ENCODE measurements at places on chromosomes 16 and 17. TPM values are rescaled to one million over a fixed set of nuclear protein-coding genes. Genes with fewer than 3 reads are reported as not detected.
A peak's percentile ranks its signal among the peaks of the same experiment; 100 is the strongest.

GRCh38 chr17:76585033-76585648 is 519 bp downstream of the ST6GALNAC2 start:
- no peak for DNase-seq
- H3K27me3 ChIP-seq: peaks cover 58% of the 10 kb centered on the region
- no peaks in the 10 kb centered on the region for H3K36me3 ChIP-seq
- H3K27ac ChIP-seq: no peak overlapping the region
- peak overlapping the region; percentile 38 for H3K4me3 ChIP-seq

Gene SOX9
- total RNA-seq: not detected

GRCh38 chr16:19583665-19584300 is 28.3 kb downstream of the VPS35L start:
- H3K36me3 ChIP-seq: peaks cover 34% of the 10 kb centered on the region
- no peaks in the 10 kb centered on the region for H3K27me3 ChIP-seq
- H3K27ac ChIP-seq: no peak overlapping the region
- no peaks in the 10 kb centered on the region for H3K4me1 ChIP-seq
- no peak overlapping the region for H3K4me3 ChIP-seq

Gene LGALS9B
- total RNA-seq: 0.73 TPM

Gene CHST5
- 0.14 TPM for total RNA-seq

DNA sequence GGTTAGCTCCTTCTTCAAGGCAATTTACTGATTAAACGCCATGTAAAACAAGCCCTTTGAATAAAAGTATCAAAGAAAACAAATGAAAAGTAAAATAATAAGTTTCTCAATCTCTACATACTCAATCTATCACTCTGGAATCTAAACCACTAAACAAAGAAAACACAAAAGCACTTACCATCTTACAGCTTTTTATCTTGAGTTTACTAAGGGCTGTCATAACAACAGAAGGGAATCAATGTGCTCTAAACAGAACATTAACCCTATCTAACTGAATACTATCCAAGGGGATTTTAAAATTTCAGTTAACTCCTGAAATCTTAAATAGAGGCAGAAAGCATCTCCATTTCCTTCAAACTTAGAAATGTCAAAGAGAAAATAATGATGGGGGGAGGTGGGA is 3.4 kb downstream of the SKA2 start:
- no peaks in the 10 kb centered on the region for H3K27me3 ChIP-seq
- H3K27ac ChIP-seq: no peak overlapping the region
- peaks cover 29% of the 10 kb centered on the region for H3K36me3 ChIP-seq
- no peak for DNase-seq
- H3K4me3 ChIP-seq: peak overlapping the region; percentile 18

GRCh38 chr17:42886283-42887176 is 14.1 kb upstream of the G6PC1 start:
- DNase-seq: no peak
- H3K4me3 ChIP-seq: no peak overlapping the region
- no peak overlapping the region for H3K27ac ChIP-seq
- peaks cover 3% of the 10 kb centered on the region for H3K27me3 ChIP-seq
- no peaks in the 10 kb centered on the region for H3K4me1 ChIP-seq

- peak overlapping the region; percentile 68 for H3K4me3 ChIP-seq
- H3K36me3 ChIP-seq: no peaks in the 10 kb centered on the region
- no peak overlapping the region for H3K27ac ChIP-seq
- DNase-seq: no peak
Observed at GRCh38 chr17:49994085-49995054, 654 bp downstream of the DLX3 start.

Data from activated CD8-positive, alpha-beta memory T cell treated with anti-CD3 and anti-CD28 coated beads, Interleukin-2, amount 10 ng/mL, durations not matched to agents 7 days and 5 days (primary cell).